Mammary epithelial cell (primary cell): ENCODE measurements at places on chromosomes 4 and X. TPM values are rescaled to one million over a fixed set of nuclear protein-coding genes. Genes with fewer than 3 reads are reported as not detected.

DNA sequence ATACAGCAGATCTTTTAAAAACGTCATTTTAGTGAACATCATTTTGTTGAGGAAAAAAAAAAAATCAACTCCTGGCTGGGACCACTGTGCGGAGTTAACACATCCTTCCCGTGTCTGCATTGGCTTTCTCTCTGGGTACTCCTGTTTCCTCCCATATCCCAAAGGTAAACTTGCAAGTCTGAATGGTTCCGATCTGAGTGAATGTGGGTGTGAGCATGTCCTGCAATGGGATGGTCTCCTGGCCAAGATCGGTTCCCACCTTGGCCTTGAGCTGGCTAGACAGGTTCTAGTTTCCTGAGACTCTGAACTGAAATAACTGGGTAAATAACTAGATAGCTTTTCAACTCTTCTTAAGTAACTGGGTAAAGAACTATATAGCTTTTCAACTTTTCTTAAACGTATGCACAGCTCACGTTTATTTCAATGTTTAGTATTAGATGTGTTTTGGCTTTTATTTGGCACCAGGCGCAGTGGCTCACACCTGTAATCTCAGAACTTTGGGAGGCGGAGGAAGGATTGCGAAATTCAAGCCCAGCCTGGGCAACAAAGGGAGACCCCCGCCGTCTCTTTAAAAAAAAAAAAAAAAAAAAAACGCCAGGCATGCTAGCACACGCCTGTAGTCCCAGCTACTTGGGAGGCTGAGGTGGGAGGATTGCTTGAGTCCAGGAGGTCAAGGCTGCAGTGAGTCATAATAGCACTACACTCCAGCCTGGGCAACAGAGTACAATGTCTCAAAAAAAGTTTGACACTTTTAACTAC, 14.0 kb downstream of the RBMX start:
- no peak for DNase-seq

DNA sequence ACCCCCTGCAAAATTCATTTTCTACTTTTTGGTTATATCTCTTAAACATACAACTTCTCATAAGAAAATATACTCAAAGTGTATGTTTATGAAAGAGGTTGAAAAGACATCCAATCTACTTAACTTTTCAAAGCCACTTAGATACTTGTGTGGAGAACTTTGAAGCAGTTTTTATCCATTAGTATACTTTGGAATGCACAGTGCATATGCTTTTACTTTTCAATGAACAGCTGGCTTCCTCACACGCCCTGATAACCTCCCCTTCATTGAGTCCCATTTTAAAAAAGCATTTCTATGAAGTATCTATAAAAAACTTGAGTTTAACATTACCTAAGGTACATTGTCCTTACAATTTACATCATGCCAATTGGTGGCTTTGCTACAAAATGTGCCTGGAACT, 73.8 kb downstream of the VEGFC start:
- DNase-seq, result no peak

- peak; percentile 57 for DNase-seq
Observed at GRCh38 chrX:72308566-72309296, 3.0 kb upstream of the CITED1 start.

GRCh38 chr4:44446191-44446590, 2.4 kb downstream of the KCTD8 start:
- DNase-seq, result no peak

- no peak for DNase-seq
Observed at GRCh38 chr4:140254651-140255299, 100.8 kb upstream of the MAML3 start.

DNA sequence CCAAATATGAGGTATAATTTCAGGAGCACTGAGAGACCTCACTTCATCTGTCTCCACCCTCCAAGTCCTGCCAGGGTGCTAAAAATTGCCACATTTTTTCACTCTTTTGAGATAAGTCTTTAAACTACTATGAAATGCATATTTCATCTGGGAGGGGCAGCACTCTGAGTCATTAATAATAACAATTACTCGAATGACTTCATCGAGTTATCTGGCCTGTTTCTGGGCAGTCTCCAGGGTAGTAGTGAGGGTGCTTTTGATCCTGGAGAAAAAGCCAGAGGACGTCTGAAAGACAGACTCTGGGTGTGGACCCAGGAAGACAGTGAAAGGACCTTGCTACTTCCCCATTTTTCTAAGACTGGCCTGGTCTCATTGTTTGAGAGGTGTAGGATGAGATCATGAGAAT, 42.3 kb upstream of the SRD5A3 start:
- peak; percentile 74 for DNase-seq

DNA sequence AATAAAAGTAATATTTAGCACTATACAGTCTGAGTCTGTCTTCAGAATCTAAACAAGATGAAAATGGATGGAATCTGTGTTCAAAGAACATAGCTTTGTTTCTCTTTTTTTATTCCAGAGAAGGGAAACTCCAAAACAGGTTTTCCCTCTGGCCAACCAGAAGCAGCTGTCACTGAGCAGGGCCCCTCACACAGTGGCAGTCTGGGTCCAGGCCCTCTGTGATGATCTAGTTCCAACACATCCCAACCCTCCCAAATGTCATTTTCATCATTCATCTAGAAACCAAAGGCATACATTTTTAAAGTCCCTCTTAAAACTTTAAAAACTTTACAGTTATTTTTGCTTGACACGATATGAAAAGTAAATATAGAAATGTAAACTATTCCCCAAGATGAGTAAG, 70.1 kb downstream of the ATP8A1 start:
- no peak for DNase-seq

- peak; percentile 86 for DNase-seq
Observed at GRCh38 chr4:48223633-48224295, 45.9 kb downstream of the TEC start.

DNA sequence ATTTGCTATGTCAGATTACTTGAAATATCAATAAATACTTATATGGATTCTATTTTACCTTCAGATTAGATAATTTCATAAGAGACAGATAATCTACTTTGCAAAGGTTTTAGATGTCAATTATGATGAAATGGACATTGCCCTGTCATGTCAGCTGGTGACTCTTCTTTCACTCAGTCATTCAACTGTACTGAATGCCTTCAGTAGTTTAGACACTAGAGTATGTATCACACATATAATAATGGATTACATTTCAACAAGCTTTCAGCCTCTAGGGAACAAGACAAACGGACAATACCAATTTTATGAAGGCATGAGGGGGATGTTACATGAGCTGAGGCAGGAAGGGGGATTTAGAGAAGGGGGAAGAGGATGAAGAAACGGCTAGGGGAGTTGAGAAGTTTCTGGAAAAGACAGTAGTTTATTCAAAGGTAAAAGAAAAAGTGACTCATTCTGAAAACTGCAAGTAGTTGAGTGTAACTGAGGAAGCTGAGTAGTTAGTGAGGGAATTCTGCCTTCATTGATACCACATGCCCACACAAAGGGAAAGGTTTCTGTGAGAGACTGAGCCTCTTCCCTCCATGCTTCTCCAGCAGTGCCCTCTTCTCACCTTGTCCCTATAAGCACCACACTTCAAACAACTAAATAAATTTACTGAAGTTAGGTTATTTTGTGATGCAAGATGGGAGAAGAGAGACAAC, 25.7 kb downstream of the SLC9B2 start:
- DNase-seq, result peak; percentile 24

GRCh38 chr4:151887031-151887815, 126.4 kb upstream of the GATB start:
- DNase-seq, result peak; percentile 55

DNA sequence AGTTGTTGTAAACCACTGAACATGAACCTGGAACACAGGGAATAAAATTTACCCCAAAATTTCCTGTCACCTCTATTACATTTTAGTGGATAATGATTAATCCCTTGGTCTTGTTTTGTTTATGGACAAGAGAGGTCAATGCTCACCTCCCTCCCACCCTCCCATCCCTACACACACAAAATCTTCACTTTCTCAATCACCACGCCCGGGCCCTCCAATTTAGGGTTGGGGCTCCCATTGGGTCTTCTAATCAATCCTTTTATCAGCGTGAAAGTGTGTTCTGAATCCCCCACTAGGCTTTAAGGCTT, 23.1 kb downstream of the ABCG2 start:
- DNase-seq, result no peak

- DNase-seq, result no peak
Observed at GRCh38 chrX:17047224-17047623, 100.8 kb downstream of the REPS2 start.

- peak; percentile 30 for DNase-seq
Observed at GRCh38 chrX:21225643-21226042, 148.6 kb upstream of the CNKSR2 start.

- no peak for DNase-seq
Observed at GRCh38 chr4:174517502-174518445, 4.5 kb downstream of the HPGD start.

DNA sequence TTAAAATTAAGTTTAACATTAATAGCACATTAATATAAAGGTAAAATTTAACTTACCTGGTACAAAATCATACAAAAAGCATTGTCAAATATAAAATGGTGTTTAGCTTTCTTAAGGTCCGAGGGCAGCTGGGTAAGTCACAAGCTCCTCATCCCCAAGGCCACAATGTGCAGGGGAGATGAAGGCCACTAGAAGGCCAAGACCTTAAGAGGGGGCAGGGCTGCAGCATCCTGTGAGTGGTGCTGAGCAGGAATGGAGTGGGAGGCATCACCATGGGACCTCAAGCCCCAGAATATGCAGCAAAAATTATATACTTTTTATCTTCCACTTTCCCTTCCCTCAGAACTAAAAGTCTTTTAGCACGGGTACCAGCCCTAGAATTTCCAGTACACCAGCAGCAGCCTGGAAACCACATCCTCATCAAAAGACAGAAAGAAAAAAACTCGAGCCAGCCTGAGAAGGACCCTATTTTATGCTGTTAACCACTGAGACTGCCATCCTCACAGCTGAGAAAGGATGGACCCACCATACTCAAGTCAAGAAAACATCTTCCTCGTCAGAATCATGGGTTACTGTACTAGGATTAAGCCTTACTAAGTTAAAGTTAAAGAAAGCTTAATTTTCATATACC, 13.0 kb upstream of the RHOXF2 start:
- no peak for DNase-seq

- DNase-seq, result no peak
Observed at GRCh38 chr4:156766846-156767245, 204.8 kb downstream of the PDGFC start.

DNA sequence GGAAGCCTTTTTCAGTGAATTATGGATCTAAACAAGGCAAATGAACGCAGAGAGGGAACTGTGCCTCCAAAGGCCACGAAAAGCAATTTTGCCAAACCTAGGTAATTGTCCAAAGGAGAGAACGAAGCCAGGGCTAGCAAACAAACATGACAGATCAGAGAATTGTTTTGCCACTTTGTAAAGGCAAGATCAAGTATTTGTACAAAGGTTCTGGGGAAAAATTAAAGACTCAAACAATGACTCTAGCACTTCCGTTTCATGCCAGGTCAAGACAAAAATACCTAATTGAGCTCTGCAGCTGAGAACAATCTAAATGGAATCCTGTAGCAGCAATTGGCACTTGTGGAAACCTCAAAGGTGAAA, 8.5 kb downstream of the RBM47 start:
- no peak for DNase-seq

DNA sequence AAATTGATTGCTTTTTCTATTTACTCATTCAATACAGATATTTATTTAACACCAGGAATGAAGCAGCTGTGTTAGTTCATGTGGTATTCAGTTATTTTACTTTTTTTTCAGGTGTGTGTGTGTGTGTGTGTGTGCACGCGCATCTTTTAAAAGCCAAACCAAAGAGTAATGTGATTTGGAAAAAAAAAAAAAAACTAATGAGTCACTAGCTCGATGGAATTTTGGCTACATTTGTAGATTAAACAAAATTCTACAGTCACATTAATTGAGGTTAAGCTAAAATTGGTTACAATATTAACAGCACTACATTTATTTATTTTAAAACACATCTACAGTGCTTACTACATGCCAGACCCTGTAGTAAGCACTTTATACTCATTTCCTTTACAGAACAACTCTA, 66.8 kb downstream of the HHIP start:
- DNase-seq, result peak; percentile 29

Gene USP17L15
- not detected for total RNA-seq

Gene WDR17
- 0.33 TPM for total RNA-seq

Gene PRR32
- total RNA-seq, result not detected

Gene NPY2R
- total RNA-seq, result not detected

Gene SLC39A8
- total RNA-seq, result 12.5 TPM

Gene CLDN22
- total RNA-seq, result not detected in 2 replicates

Gene BGN
- total RNA-seq, result 2.6 and 4.9 TPM in 2 replicates

Gene MTTP
- total RNA-seq, result not detected

Gene HNRNPDL
- total RNA-seq, result 81.2 TPM

Gene UNC5C
- 9.8 TPM for total RNA-seq
